ENCODE measurements at places on chromosomes 7 and 10.

GRCh38 chr10:30151581-30152389 lies 92.4 kb upstream of the JCAD start:
- no peak for DNase-seq

- DNase-seq, result no peak
These were observed 33.1 kb downstream of the HBP1 start for GRCh38 chr7:107201795-107202450.

- no peak for DNase-seq
These were observed 12.7 kb downstream of the IKZF1 start for GRCh38 chr7:50317221-50317678.

DNA sequence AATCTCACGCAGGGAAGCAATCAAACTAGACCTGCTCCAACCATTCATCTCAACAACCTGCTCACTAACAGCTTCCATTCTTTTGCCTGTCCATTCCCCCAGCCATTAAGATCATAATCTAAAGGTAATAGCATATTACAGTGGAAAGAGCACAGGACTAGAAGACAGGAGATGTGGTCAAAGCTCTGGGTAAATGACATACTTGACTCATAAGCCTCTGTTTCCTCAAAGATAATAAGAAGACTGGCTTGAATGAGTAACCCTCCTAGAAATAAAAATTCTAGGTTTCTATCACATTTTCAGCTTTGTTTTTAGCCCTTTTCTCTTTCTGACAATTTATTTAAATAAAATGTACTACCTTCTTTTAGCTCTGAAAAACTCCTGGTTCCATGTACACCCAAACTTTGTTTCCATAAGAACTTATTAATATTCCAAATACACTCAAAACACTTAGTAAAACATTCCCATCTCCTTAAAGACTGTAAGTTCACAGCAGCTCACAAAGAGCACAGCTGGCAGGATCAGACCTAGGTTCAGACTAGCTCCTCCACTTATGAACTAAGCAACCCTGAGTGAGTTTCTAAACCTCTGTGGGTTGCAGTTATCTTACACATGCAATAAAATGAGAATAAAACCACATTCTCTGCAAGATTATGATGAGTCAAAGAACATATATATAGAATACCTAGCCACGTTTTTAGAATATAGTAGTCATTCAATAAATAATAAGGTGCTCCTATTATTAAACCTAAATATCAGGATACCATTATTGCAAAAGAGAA lies 11.6 kb downstream of the FAM204A start:
- DNase-seq, result no peak

DNA sequence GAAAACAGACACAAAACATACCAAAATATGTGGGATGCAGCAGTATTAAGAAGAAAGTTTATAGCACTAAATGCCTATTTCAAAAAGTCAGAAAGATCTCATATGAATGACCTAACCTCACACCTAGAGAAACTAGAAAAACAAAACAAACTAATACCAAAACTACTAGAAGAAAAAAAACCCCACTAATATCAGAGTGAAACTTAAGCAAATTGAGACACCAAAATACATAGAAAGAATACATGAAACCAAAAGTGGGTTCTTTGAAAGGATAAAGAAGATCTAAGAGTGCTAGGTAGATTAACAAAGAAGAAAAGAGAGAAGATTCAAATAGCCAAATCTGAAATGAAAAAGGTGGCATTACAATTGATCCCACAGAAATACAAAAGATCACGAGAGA lies 494.1 kb downstream of the SH2D4B start:
- no peak for DNase-seq

- no peak for DNase-seq
These were observed 37.6 kb downstream of the FAM53B start for GRCh38 chr10:124706462-124707143.

GRCh38 chr7:120307991-120308545 lies 35.1 kb downstream of the KCND2 start:
- no peak for DNase-seq

- DNase-seq, result no peak
These were observed 14.0 kb upstream of the HGF start for GRCh38 chr7:81783818-81784217.

- DNase-seq, result no peak
These were observed 46.5 kb downstream of the FAS start for GRCh38 chr10:89037096-89037495.

DNA sequence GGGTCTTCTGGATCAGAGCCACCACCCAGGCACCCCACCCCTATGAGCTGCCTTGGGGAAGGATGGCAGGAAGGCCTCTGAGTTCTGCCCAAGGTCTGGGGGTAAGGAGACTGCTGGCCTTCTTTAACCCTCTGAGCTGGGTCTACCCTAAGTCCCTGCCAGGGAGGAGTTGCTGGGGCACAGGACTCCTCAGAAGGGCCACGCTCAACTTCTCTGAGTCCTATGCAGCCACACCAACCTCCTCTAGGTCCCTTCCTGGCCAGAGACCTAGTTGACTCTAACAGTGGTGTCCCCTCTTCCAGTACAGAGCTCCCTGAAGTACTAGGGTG lies 2.6 kb upstream of the NEURL1 start:
- DNase-seq, result no peak

- no peak for DNase-seq
These were observed 63.9 kb upstream of the CACNA2D1 start for GRCh38 chr7:82507365-82507975.

DNA sequence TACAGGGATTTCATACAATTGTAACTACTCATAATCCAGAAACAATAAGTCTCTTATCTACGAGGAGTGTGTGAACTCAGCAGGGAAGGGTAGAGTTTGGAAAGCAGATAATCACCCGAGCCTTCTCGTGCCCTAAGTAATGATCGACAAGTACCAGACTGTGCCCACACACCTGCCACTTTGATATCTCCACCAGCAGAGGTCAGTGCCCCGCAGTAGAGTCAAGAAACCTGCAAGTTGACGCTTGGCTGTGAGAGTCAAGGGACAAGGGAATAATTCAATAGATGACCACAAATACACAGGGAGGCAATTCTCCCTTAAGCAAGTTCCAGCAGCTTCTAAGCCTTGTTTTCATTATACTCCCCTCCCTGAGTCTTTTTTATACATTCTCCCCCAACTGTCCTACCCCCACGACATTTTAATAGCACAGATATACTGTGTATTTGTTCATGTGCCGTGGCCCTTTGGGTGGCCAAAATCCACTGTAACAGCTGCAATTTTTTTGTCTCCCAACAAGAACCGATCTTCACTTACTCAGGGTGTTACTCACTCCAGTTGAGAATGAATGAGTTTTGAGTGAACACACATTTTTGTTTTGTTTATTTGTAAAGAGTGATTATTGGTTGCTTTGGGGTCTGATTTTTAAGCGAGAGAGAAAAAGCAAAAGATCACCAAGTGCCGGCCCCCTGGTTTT lies 106.9 kb upstream of the RHEB start:
- no peak for DNase-seq

GRCh38 chr7:685540-685939 lies 41.0 kb upstream of the DNAAF5 start:
- no peak for DNase-seq
